ENCODE measurements at places on chromosomes 12 and 14.
A peak's percentile ranks its signal among the peaks of the same experiment; 100 is the strongest.

- no peak overlapping the region for H3K27ac ChIP-seq
- H3K36me3 ChIP-seq, result peaks cover 3% of the 10 kb centered on the region
- peaks cover 13% of the 10 kb centered on the region for H3K4me1 ChIP-seq
- no peak overlapping the region for H3K4me3 ChIP-seq
- peak; percentile 60 for DNase-seq
- peaks cover 12% of the 10 kb centered on the region for H3K27me3 ChIP-seq
These were observed 10.6 kb upstream of the MAP4K5 start for GRCh38 chr14:50542941-50543418.

- no peaks in the 10 kb centered on the region for H3K36me3 ChIP-seq
- DNase-seq, result no peak
- no peaks in the 10 kb centered on the region for H3K4me1 ChIP-seq
- H3K4me3 ChIP-seq, result no peak overlapping the region
These were observed 69.5 kb downstream of the TMEM30B start for GRCh38 chr14:61211476-61212255.

DNA sequence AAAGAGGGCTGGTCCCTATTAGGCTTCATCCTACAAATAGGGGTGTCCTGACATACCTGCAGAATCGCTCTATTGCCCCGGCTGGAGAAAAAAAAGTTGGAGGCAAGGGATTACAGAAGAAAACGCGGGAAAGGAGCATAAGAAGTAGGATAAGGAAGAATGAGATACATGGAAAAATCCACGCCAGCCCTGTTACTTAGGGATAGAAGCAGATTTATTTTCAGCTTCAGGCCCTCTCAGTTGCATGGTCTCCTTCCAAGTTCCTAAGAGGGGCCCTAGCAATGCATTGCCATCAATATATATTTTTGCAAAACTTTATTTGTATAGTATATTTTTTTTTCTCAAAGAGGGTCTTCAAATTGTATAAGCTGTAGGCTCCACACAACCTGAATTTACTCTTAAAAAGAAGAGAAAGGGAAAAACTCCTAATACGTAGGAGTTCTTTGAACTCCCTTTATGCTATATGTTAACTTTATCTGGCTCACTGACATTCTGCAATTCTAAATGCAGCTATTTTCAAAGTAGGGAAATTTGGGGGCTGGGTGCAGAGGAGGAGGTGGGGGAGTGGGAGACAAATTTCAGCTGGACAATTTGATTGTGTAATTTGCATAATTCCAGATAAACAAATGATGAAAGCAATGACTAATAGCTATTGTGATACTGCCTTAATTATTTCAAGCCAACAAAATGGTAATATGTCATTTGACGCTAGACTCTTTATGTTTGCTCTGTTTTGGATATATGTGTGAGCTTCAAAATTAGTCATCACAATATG, 137.7 kb upstream of the TRHDE start:
- no peaks in the 10 kb centered on the region for H3K4me1 ChIP-seq
- H3K27me3 ChIP-seq, result no peaks in the 10 kb centered on the region
- no peaks in the 10 kb centered on the region for H3K36me3 ChIP-seq
- H3K4me3 ChIP-seq, result no peak overlapping the region
- H3K27ac ChIP-seq, result no peak overlapping the region

- peaks cover 38% of the 10 kb centered on the region for H3K4me1 ChIP-seq
- no peak overlapping the region for H3K4me3 ChIP-seq
- H3K27me3 ChIP-seq, result no peaks in the 10 kb centered on the region
- peak; percentile 65 for DNase-seq
These were observed 7.0 kb downstream of the MLF2 start for GRCh38 chr12:6745741-6746525.

GRCh38 chr12:108717243-108717642, 14.1 kb downstream of the CORO1C start:
- no peaks in the 10 kb centered on the region for H3K36me3 ChIP-seq
- no peaks in the 10 kb centered on the region for H3K4me1 ChIP-seq
- DNase-seq, result no peak
- H3K27me3 ChIP-seq, result no peaks in the 10 kb centered on the region
- no peak overlapping the region for H3K27ac ChIP-seq

DNA sequence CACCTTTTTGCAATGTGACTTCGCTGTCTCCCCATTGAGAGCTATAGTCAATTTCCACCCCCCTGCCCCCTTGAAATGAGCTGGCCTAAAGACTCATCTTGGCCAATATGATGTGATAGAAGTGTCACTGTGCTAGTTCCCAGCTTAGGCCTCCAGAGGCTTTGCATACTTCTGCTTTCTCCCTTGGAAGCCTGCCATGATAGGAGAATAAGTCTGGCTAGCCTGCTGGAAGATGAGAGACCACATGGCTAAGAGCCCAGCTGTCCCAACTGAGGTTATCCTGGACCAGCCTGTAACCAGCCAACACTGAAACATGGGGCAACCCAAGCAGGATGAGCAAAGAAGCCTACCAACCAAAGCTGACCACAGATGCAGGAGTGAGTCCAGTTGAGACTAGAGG, 196.9 kb downstream of the GRIN2B start:
- H3K27me3 ChIP-seq, result no peaks in the 10 kb centered on the region
- DNase-seq, result no peak
- no peaks in the 10 kb centered on the region for H3K4me1 ChIP-seq
- H3K36me3 ChIP-seq, result no peaks in the 10 kb centered on the region
- no peak overlapping the region for H3K27ac ChIP-seq

DNA sequence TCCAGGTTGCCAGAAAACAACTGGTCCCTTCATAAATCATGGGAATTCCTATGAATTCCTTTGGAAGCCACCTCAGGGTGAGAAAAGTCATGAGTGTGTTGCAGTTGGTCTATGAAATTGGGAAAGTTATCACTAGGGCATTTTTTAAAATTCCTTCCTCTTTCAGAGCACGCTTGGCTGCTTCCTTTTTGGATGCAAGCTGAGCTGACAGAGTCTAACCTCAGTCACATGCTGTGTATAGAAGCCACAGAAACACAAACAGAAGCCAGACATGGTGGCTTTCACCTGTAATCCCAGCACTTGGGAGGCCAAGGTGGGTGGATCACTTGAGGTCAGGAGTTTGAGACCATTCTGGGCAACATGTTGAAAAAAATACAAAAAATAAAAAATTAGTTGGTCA, 21.7 kb upstream of the HELB start:
- no peak for DNase-seq
- peaks cover 9% of the 10 kb centered on the region for H3K36me3 ChIP-seq
- peaks cover 3% of the 10 kb centered on the region for H3K27me3 ChIP-seq
- peaks cover 34% of the 10 kb centered on the region for H3K4me1 ChIP-seq
- no peak overlapping the region for H3K27ac ChIP-seq
- no peak overlapping the region for H3K4me3 ChIP-seq

DNA sequence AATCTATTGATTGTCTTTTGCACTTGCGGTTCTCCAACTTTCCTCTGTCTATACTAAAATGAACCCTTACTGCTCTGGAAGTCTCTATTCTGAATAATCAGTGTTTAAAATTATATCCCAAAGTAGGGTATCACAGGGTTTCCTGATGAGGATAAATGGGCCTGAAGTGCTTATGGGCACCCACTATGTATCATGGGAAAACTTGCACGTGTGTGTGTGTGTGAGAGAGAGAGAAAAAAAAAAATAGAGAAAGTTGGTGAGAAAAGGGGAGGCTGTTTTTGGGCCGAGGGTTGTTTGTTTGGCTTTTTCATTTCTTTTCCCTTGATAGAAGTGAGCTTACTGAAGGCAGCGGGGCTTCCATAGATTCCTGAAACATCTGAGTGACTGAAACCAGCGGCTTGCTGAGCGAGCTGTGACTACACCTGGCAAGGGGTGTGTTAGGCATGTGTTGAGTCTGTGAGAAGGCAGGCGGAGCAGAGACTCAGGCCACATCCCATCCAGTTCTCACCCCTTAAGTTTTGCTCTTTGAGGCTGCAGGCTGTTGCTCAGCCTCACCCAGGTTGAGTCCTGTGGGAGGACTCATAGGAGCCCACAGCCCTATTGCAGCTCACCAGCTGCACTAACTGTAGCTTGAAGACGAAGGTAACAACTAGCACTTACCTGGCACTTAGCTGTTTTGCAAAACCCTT, 17.2 kb downstream of the PPFIBP1 start:
- H3K27ac ChIP-seq, result no peak overlapping the region
- no peaks in the 10 kb centered on the region for H3K27me3 ChIP-seq
- H3K36me3 ChIP-seq, result peaks cover 2% of the 10 kb centered on the region
- H3K4me1 ChIP-seq, result peaks cover 5% of the 10 kb centered on the region

DNA sequence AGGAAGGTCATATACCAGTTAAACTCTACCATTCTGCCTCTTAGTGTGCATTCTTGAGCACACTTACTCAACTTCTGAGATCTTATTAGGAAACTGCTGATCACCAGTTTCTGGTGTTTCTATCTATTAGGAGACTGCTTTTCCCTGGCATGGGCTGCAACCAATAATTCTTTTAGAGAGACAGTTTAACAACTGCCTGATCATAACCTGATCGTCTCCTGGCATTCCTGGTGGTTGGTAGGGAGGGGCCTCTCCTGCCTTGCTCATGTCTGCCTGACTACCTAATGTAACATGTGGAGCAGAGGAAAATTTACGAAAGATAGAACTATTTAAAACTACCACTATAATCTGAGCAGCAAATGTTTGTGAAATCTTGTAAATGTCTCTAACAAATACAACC, 75.3 kb upstream of the MGAT4C start:
- no peak overlapping the region for H3K27ac ChIP-seq
- no peak for DNase-seq
- H3K27me3 ChIP-seq, result no peaks in the 10 kb centered on the region
- no peaks in the 10 kb centered on the region for H3K4me1 ChIP-seq

- peak overlapping the region; percentile 99 for H3K27ac ChIP-seq
- DNase-seq, result no peak
These were observed 40.1 kb downstream of the PTGER2 start for GRCh38 chr14:52354242-52354641.

- no peak overlapping the region for H3K27ac ChIP-seq
- no peak overlapping the region for H3K4me3 ChIP-seq
These were observed 12.8 kb upstream of the PPFIBP1 start for GRCh38 chr12:27511031-27511722.

DNA sequence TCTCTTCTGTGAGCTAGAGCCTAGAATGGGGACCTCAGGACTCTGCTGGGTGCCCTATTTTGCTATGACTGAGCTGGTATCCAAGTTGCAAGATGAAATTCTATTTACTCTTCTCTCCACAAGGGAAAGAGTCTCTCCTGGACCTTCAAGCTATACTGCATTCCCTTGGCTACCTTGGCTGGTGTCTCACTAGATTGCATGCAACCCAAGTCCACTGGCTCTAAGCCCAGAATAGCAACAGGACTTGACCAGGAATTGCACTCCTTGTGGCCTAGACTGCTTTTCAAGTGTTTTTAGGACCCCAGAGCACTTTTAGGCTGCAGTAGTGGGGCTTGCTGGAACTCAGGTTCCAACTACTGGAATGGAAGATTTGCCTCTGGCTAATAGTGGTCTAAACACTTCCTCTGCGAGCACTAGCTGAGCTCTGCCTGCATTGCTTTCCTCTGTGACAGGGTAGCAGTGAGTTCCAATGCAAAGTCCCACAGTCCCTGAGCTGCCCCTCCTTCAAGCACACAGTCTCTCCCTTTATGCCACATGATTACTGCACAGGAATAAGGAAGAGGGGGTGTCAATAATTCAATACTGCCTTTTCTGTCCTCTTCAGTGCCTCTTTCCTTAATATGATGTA, 1009.1 kb upstream of the FLRT2 start:
- no peak overlapping the region for H3K4me3 ChIP-seq
- H3K27ac ChIP-seq, result no peak overlapping the region
- H3K4me1 ChIP-seq, result no peaks in the 10 kb centered on the region
- H3K36me3 ChIP-seq, result no peaks in the 10 kb centered on the region

Measured in activated naive CD4-positive, alpha-beta T cell treated with anti-CD3 and anti-CD28 coated beads, Interleukin-2, amount 10 ng/mL, durations not matched to agents 7 days and 5 days (primary cell).